ENCODE measurements at places on chromosomes 2 and 18.

- DNase-seq = no peak
These were observed 63.4 kb downstream of the STAT1 start for GRCh38 chr2:190950566-190950991.

GRCh38 chr2:45498661-45499550 lies 112.2 kb downstream of the SRBD1 start:
- DNase-seq = no peak

- peak; percentile 0 for DNase-seq
These were observed 35.8 kb downstream of the SCTR start for GRCh38 chr2:119488245-119489214.

DNA sequence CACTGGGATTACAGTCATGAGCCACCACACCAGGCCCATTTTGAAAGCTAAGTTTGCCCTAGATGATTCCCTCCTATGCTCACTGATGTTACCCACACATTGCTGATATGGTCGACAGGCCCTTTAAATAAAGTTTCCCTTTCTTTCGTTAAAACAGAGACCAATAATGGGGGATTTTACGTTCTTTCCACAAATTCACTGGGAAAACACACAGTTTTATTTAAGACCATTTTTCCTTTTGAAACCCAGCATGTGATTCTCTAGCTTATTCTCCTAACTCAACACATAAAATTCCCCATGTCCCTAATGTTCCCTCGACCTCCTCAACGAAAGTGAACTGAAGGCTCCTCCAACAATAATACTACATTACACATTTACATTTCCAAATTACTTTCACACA lies 223.2 kb downstream of the ANAPC1 start:
- no peak for DNase-seq

DNA sequence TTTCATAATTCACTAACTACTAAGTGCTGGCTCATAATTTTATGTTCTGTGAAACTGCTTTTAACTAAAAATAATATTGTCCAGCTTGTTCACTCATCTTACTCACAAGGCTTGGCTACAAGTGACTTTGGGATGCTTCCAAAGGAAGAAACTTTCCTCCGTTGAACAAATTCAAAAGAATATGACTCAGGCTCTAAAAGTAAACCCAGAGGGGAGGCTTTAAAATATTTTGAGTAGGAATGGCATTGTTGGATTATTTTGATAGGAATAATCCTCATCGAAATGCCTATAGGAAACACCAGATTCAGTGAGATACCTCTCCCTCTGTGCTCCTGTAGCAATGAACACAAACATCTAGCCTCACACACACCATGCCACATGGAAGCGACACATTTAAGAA lies 25.2 kb upstream of the TLK1 start:
- DNase-seq = peak; percentile 66

GRCh38 chr2:29310650-29311348 lies 195.6 kb downstream of the CLIP4 start:
- DNase-seq = no peak

DNA sequence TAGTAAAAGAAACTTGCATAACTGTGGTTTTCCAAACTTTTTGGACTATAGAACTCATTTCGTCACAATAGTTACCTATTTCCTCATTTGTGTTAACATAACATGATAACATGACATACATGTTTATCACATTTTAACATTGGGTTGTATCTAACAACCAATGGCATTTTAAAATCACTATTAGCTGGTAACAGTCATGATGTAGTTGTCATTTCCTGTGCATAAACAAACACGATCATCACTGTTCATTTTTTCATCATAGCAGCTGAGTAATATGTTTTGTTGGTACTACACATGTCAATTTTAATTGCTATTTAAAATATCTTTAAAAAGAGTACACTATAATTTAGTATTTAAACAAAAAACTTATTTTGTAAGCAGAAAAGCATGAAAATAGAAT lies 402.4 kb downstream of the SATB2 start:
- no peak for DNase-seq

DNA sequence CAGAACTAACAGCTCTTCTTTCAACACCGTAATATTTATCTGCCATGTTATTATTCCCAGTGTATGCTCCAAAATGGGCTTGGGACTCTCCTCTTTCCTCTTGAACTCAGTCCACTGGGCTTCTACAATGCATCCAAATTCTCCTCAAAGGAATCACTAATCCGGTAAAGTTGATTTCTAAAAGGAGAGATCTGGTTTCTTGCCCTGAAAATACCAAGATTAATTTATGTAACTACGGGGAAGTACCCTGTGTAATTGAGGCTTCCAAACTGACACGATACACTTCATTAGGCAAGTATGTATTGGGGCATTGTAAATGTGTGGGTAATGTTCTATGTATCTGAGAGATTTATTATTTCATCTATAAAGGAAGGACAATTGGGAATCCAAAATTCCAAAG lies 5.7 kb downstream of the NCKAP5 start:
- no peak for DNase-seq

GRCh38 chr2:237695201-237695780 lies 67.9 kb downstream of the LRRFIP1 start:
- DNase-seq = peak; percentile 85

All from hepatic stellate cell (primary cell).